ENCODE measurements at places on chromosomes 11 and 22. TPM values are rescaled to one million over a fixed set of nuclear protein-coding genes. Genes with fewer than 3 reads are reported as not detected.
A peak's percentile ranks its signal among the peaks of the same experiment; 100 is the strongest.

DNA sequence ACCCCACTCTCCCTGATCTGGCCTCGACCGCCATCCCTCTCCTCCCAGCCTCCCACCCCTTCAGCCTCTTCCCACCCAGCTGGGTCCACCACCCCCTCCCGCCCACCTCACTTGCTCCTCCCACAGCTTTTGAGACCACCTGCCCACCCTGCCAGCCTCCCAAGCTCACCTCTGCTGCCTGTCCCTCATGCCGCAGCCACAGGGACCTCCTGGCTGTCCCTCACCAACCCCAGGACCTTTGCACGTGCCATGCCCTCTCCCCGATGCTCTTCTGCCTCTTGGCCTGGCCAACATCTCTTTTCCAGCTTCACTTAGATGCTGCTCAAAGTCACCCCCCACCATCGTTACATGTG is 6.5 kb downstream of the PNPLA5 start:
- no peak for DNase-seq

- no peak for DNase-seq
These were observed 18.2 kb downstream of the PATZ1 start for GRCh38 chr22:31327806-31328543.

DNA sequence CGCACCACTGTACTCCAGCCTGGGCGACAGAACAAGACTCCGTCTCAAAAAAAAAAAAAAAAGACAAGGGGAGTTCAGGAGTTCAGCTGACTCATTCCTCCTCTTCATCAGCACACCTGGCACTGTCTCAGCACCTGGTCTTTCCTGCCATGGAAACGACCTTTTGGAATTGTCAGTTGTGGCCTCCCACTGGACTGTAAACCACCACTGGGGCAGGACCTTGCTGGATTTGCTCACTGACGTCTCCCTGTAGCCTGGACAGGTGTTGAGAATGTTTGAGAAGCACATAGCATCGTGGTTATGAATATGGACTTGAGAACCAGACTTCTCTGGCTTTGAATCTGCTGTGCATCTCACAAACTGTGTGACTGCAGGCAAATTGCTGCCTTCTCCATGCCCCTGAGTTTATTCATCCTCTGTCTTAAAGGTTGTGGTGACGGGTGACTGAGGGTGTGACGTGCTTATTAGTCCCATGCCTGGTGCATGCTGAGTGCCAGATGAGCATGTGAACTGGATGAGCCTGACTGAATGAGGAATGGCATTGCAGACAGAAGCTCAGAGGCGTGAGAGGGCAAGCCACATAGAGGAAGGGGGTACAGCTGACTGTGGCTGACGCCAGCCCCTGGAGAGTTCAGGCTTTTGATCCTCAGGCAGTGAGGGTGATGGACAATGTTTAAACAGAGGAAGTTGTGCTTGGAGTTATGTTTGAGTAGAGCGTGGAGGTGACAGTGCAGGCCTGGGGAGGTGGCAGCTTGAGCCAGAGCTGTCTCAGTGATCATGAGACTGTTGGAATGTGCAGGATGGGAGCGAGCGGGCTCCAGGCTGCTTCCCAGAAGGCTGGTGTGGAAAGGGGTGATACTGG is 12.7 kb downstream of the TOM1 start:
- DNase-seq: peak; percentile 88

DNA sequence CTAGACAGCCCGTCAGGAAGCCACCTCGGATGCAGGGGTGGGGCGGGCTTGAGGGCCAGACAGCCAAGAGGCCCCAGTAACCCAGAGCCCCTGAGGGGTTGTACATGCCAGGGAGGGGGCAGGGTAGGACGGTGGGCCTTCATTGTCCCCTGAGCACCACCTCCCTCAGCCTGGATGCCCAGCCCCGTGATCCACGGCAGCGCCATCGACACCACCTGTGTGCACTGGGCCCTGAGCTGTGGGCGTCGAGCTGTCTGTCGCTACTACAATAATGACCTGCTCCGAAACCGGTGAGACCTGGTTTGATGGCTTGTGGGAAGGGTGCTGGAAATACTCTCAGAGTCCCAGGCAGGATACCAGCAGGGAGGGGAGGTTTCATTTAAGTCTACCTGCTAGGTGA is 37.4 kb upstream of the TPBGL start:
- peak; percentile 49 for DNase-seq

GRCh38 chr11:12220305-12220704 is 109.9 kb downstream of the MICAL2 start:
- peak; percentile 82 for DNase-seq

DNA sequence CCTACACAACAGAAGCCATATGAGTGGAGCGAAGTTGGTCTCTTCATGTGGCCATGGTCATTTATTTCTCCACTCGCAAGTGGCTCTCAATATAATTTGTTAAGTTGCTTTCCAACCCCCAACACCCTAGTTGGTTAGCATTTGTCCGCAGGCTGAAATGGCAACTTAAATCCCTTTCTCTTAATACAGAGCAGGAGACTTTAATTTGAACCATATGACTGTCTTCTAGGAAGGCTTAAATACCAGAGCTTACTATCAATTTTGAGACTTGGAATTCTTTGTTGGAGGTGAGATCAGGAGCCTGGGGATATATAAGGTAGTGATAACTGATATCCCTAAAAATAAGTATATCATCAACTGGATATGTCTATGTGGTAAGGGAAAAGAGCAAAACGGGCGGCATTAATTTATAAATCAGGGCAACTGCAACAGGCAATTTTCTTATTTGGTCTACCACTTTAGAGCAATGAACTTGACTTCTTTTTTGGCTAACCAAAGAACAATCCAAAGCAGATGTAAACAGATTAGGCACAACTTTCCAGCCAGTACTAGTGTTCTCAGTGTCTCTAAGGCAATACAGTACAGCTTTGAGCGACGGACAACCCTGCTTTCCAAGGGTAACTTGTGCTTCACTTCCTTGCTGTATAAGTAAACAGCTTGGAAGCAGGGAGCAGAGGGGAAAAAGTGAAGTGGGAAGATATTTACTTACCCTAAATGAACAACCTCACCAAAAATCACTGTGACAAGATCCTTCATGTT is 74.7 kb upstream of the APOA1 start:
- no peak for DNase-seq

DNA sequence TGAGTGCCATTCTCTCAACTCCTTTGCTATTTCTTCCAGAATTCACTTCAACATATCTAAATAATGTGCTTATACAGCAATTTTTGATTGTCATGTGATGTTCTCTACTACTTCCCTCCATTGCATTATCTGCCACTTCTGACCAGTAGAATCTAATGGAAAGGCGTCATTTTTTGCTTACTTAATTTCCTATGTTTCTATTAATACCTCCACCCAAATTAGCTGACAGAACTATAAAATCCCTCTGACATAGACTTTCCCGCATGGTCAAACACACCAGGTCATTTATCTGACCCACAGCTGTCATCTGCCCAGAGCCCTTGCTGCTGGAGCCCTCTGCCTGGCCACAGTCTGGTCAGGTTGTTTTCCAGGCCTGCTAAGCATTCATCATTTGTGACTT is 258.6 kb upstream of the NARS2 start:
- DNase-seq: no peak

DNA sequence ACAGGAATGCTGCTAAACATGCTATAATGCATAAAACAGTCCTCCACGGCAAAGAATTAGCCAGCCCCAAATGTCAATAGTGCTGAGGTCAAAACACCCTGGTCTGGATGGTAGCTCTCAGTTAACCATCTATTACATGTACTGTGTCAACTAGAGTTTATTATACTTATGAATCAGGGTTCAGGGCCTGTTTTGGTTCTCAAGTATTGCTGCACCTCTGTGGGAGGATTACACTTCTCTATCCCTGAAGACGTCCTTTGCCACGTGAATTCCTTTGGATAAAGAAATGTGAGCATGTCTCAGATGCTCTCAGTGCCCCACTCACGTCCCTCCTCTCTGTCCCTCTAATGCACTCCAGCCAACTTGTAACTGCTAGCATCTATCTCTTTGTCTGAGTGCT is 53.4 kb downstream of the SLC1A2 start:
- DNase-seq: no peak

DNA sequence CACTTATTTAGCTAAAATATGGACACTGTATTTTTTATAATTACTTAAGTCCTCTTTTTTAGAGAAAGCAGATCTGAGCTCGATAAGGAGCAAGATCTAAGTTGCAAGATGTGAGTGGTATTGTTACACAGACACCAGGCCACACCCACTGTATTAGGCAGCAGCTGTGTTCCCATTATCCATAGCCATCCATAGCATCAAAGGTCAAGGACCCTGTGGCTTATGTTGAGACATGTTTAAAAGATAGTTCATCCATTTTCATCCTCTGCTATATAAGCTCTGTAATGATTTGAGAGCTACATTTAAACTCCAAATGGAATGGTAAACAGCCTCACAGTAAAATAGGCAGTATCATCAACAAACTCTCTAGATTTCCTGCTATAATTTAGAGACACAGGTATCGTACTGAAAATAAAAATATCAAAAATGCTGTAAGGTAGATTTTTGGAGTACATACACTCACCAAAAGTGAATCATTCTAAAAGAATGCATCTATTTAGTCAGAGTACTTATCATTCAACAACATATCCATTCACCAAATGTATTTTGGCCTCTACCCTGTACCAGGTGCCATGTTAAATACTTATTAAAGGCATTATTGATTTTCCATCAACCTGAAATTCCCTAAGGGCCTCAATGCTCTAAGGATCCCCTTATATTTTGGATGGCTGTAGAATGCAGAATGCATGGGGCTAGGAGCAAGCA is 574.0 kb downstream of the LRRC4C start:
- DNase-seq: no peak

- DNase-seq: no peak
These were observed 57.8 kb downstream of the OTOG start for GRCh38 chr11:17604915-17605233.

DNA sequence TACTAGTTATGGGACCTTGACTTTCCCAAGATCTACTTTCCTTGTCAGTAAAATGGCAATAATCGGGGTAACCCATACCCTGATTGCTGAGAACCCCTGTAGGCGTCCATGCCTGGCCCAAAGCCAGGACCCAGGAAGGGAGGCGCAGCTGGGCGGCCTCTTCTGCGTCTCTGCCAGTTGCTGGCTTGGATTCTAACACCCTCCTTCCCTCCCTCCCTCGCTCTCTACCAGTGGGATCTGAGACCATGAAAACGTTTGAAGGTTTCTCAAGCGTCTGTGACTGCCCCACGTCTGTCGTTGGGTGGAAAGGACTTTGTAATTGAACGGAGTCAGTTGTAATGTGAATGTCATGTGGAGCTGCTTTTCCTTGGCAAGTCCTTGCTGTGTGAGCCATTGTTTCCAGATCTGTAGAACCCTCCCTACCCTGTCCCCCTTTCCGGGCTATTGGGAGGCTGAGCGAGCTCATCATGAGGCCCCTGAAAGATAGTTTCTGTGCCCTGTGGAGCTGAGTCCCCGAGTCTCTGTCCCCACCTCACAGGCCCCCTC is 47.8 kb downstream of the PARVB start:
- no peak for DNase-seq

GRCh38 chr11:123454060-123454651 is 24.1 kb downstream of the GRAMD1B start:
- no peak for DNase-seq

- DNase-seq: no peak
These were observed 28.9 kb downstream of the SIK2 start for GRCh38 chr11:111631024-111631665.

DNA sequence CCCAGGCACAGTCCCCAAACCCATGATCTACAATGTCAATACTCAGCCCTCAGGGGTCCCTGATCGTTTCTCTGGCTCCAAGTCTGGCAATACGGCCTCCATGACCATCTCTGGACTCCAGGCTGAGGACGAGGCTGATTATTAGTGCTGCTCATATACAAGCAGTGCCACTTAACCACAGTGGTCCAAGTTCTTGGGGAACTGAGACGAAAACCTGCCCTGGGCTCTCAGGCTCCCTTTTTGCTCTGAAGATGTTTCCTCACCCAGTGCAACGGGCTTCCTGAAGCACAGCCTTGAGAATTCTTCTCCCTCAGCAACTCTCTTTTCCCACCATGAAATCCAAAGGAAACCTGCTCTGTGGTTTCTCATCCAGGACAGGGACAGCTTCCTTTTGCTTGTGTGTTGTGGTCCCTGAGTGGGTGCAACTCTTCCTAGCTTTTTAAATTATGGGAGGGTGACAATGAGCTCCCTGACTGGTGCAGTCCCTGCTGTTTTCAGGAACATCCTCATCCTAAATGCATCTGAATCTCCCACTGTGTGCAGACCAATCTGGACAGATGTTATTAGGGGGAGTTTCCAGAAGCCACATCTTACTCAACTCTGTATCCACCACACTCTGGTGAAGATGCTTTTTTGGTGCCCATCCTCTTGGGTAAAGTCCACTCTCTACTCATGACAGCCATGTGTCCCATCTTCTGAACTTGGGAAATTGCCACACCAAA is 30.6 kb upstream of the IGLL5 start:
- DNase-seq: peak; percentile 10

DNA sequence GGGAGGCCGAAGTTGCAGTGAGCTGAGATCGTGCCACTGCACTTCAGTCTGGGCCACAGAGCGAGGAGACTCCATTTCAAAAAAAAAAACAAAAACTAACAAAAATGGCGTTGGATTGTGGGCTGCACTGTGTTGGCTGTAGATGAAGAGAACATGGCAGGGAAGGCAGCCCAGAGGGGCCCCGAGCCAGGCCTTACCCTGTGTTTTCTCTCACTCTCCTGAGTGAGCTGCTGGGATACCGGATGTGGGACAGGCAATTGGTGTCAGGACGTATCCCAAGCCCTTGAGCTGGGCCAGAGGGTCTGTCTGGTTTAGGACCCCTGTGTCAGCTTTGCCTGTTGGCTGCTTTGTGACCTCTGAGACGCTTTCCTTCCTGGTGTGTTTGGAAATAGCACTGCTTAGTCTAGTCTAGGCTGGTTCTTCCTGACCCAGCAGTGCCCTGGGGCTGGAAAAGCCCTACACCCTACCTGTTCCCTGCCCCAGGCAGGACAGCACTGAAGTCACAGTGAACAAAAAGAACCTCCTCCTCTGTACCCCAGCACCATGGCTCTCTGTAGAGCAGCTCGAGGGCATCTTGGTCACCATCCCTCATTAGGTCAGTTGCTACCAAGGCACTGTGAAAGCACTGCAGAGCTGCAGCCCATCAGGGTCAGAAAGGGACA is 17.8 kb downstream of the CHADL start:
- no peak for DNase-seq

GRCh38 chr11:2933375-2934020 is 4.3 kb upstream of the PHLDA2 start:
- no peak for DNase-seq

GRCh38 chr22:35158336-35158735 is 92.4 kb downstream of the ISX start:
- no peak for DNase-seq

- peak; percentile 95 for DNase-seq
These were observed 15.0 kb upstream of the EHD1 start for GRCh38 chr11:64893194-64894069.

GRCh38 chr22:37206118-37206840 is 6.0 kb downstream of the SSTR3 start:
- DNase-seq: no peak

Gene CBX7
- total RNA-seq: 15.7 TPM

Gene MS4A6A
- total RNA-seq: 37.7 TPM

Gene BLID
- 0.63 TPM for total RNA-seq

Gene C11orf21
- total RNA-seq: 0.35 TPM

Gene CASP5
- total RNA-seq: not detected

Gene B3GAT1
- total RNA-seq: 5.4 TPM

Measured in left lobe of liver (tissue), 2 donors.